ENCODE measurements at places on chromosomes 4 and X. TPM values are rescaled to one million over a fixed set of nuclear protein-coding genes. Genes with fewer than 3 reads are reported as not detected.
A peak's percentile ranks its signal among the peaks of the same experiment; 100 is the strongest.

DNA sequence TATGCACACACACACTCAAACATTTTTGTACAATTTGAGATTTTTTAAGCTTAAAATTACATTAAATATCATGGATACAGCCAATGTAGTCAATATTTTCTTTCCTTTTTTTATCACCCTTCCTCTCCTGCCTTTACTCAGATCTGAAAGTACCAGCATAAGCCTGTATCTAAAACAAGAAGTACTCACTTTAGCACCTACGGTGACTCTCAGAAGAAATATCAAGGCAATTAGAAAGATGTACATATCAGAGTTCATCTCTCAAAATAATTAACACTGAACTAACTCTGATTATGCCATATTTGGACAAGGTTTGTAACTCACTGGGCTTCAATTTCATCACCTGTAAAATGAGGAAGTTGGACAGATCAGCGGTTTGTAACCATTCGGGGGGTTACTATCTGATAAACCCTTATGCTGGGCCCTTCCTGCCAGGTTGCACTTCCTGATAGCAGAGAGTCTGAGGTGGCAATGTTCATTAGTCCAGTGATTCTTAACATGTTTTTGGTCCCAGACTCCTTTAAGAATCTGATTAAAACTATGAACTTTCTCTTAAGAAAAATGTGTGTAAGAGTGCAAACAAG is 5.7 kb upstream of the GPR174 start:
- no peak for DNase-seq

DNA sequence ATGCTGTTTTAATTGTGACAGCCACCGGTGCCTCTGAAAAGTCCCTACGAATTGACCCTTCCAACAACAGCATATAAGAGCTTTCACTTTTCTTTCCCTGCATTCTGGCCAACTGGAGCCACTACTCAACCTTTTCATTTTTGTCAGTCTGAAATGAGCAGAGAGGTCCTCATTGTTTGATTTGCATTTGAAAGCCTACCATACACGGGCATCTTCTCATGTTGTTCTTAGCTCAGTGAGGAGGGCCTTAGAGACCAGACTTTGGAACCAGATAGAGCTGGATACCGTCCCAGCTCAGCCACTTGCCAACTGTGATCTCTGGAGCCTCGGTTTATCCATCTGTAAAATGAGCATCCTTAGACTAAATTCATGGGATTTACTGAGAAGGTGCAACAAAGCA is 16.9 kb upstream of the TMSB4X start:
- DNase-seq, result no peak

DNA sequence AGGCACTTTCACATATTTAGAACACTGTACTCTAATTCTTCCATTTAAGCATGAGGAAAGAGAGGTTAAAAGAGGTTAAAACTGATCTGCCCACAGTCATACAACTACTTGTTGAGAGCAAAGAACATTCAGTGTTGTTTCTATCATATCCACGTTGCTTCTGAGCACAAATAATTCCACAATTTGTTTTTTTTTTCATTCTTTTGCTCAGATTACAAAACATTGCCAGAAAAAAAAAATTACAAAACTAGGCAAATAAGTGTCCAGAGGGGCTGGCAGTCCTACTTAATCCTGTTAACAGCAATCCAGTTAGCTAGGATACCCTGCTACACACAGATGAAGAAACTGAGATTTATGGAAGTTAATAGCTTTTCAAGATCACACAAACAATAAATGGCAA is 6.3 kb upstream of the USP53 start:
- no peak for DNase-seq

GRCh38 chrX:107454302-107454701 is 4.8 kb downstream of the FRMPD3 start:
- DNase-seq, result peak; percentile 85

DNA sequence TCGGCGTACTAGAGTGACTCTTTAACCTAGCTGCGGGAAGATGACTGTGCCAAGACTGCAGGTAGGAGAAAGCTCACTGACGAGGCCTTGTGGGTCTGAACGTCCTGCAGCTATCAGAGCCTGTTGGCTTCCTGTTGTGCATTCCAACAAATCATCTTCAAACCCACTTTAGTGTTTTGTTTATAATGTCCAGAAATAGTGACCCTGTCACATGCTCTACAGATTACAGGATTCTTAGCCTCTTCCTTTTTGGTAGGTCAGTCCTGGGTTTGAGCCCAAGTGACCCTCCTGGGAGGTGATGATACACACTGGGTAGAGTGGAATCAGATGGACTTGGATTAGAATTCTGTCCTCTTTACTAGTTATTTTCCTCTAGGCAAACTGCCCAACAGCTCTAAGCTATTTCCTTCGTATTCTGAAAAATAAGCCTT is 33.2 kb downstream of the HTT start:
- DNase-seq, result no peak

DNA sequence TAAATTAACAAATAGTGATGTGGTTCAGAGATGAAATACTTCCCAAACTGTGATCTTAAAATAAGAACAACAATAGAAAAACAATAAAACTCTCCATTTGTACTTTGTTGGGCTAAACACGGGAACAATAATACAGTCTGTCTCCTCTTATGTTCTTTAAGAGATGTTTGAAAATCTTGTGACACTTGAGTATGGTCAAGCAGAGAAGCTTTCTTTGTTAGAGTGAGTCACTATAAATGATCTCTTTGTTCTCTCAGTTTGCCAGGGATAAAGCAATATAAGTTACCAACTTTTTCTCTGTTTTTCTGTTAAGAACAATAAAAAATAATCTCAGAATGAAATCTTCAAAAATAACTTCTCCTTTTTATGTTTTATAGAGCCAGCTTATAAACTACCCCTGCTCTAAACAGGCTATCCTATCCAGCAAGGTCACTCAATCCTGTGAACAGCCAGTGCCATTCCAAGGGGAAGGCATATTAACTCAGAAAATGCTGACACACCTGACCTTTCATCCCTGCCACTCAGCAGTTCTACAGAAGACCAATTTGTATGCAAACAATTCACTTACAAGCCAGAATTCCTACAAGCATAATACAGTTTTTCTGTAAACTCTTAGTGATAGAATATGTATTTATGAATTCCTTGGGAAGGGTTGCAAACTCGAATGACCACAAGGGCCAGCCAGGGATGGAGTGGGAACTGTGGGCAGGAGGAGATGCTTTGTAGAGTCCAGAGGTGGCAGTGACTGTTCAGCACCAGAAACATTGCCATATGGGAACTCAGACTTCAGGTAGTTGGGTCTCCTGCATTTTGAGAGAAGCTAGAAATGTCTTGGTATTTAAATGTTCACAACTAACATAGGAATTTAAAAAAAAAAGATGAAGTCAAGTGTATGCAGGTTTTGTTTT is 52.2 kb downstream of the AFM start:
- no peak for DNase-seq

- peak; percentile 28 for DNase-seq
Measured at GRCh38 chr4:87974856-87975462, 555 bp upstream of the SPP1 start.

GRCh38 chr4:98566361-98567008 is 91.9 kb downstream of the TSPAN5 start:
- DNase-seq, result no peak

GRCh38 chr4:52588097-52588496 is 71.0 kb downstream of the USP46 start:
- DNase-seq, result no peak

DNA sequence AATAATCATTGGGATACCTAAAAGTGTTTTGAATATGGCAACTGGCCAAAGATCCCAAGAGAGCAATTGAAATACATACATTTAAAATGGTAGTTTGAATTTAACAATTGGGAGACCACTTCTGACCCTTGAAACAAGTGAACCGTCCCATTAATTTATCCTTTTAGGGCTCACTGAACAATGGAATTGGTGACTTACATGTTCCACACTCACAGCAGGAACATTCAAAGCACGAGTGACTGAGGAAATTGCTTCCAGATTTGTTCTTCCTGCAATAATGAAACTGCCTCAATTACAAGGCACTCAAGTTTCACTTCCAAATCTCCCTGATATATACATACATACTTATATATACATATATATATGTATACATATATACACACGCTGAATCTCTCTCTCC is 20.6 kb downstream of the SLC39A8 start:
- DNase-seq, result no peak

- DNase-seq, result no peak
Measured at GRCh38 chrX:88425739-88426138, 321.3 kb upstream of the CPXCR1 start.

DNA sequence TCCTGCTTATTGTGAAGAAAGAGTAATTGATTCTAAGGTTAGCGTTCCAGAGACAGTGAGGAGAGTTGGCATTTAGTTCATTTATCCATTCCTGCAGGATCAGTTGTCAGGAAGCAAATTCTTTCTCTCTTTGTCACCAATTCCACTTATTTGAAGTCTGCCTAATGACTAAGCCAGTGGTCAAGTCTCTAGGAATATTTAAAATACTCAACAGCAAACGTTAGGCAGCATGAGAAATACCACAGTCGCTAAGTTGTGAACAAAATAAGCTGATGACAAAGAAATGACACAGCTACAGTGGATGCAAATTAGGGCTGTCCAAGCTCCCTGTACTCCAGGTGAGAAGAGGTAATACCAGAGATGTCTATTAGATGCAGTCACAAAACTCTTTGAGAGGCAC is 6.6 kb upstream of the MAGEB17 start:
- peak; percentile 89 for DNase-seq

DNA sequence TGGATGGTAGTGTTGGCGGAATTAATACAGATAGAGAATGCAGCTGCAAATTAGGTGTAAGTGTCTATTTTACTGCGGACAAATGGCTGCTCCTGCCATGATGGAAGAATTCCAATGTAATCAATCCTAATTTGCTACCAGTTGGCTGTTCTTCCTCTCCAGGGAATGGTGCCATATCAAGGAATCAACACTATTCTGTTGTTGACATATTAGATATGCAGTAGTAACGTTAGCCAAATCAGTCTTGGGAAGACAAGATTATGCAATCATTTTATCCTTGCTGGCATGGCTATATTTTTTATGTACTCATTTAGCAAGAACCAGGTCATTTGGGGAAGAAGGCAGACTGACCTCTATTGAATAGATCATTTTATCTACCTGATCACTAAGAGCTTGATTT is 271.2 kb upstream of the AGA start:
- DNase-seq, result no peak

GRCh38 chr4:105560421-105560848 is 8.0 kb downstream of the ARHGEF38 start:
- DNase-seq, result peak; percentile 44

DNA sequence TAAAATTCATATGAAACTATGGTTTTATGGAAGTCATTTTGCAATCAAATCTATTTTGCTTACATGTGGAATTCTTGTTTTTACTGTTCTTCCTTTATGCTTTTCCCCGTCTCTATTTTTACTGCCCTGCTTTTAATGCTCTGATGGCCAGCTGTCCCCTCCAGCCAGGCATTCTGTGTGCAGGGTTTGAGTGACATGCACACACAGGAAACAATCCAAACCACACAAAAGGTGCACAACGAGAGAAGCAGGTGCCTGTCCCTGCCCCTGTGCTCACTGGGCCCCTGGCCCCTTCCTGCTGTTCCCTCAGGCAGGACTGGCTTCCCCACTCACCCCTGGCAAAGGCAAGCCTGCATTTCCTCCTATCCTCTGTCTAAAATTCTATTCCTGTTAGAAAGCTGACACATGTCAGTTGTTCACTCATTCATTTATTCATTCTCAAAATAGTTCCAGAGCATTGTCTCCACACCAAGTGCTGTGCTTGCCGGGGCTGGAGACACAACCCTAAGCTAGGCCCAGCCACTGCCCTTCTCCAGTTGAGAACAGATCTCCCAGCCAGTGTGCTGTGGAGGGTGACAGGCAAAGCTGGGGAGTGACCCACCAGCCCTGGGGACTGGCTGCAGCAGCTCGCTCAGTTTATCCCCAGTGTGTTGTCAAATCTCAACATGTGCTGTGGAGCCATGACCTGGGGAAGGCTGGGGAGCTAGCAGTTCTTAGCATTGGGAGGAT is 346.3 kb downstream of the FBXW7 start:
- DNase-seq, result no peak

DNA sequence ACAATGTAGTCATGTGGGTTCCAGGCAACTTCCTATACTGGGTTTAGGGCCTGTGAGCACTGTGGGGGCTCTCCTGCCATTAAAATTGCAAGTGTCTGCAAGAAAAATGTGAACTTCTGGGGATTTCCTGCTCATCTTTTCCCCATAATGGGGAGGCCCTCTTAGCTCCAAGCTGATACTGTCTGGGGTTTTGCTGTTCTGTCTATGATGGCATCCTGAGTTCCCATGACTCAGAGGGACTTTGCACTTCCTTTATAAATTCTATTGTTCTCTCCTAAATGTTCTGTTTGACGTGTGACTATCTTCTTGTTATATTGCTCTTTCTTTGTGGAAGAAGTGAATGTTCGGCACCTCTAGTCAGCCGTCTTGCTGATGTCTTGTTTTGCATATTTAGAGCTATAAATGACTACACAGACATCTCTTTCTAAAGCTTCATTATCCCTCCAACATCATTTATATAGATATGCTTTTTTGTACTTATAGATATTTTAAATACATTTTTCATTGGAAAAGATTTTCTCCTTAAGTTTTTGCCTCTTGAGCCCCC is 465.8 kb downstream of the NAF1 start:
- no peak for DNase-seq

The DCAF8L2 gene
- total RNA-seq, result not detected

The ANOS1 gene
- total RNA-seq, result 0.26 TPM

The PRKG2 gene
- 7.0 TPM for total RNA-seq

The TCEAL6 gene
- not detected for total RNA-seq

The HDAC6 gene
- total RNA-seq, result 33.2 TPM

The ZNF518B gene
- 30.5 TPM for total RNA-seq

The CSAG2 gene
- not detected for total RNA-seq

The PLK4 gene
- total RNA-seq, result 1.7 TPM

All from bronchial epithelial cell (primary cell).